HCEC 1CT (cell line): ENCODE measurements at places on chromosomes 6 and 20.

- DNase-seq = peak; percentile 4
Observed at GRCh38 chr6:21590346-21590745, 3.2 kb upstream of the SOX4 start.

DNA sequence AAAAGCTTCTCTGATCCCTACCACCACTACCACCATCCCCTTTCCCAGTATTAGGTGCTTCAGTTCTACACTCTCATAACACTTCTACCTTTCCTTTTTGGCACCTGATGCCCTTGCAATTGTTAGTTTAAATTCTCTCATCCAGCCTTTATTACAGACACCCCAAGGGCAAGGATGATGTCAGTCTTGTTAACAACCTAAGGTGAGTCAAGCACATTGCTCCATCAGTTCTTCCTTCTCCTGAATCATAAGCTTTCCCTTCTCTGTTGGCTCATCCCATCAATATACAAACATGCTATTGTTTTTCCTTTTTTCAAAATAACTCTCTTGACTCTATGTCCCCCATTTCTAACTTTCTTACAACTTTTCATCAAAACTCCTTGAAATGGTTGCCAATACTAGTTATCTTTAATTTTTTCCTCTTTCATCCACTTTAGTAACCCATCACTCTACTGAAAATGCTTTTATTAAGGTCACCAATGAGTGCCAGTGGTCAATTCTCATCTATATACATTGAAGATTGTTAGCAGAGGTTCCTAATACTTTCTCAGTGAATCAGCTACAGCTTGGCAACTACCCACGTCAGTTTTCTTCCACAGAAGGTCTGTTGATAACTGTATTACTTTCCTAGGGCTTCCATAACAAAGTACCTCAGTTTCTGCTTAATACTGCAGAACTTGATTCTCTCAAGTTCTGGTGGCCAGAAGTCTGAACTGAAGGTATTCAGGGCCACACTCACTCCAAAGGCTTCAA is 97.1 kb upstream of the FLRT3 start:
- peak; percentile 55 for DNase-seq

DNA sequence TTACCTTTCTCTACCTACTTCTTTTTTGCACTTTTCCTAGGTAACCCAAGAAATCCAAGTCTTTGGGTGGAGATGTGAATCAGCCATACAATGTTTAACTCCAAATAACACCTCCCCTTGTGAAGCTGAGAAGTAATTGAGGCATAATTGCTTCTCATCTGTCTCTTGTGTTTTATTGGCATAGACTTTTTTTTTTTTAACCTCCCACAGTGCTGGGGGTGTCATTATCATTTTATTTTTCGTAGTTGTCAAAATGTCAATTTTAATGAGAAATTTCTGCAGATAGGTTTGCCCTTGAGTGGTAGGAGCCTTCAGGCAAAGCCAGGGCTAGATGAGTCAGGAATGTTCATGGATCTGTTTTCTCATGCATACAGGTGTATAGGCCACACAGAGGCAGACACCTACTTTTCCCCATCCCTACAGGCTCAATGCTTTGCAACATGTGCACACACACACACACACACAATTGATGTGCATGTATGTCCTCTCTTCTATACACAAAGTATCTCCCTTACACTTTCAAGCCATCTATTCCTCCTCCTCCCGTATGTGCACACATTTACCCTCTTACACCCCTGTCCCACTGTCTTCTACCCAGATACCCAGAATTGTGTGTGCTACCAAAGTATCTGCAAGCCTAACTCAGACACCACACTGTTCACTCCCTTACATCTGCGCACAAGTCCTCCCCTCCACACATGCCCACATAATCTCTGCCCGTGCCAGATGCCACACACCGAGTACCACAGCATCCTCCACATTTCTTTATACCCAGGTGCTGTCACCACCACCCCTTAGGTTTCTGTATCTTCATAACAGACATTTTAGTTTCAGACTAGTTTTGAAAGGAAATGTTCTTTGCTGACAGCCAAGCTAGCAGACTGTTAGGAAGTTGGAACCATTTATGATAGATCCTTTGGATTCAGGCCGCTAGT is 22.0 kb downstream of the RALY start:
- no peak for DNase-seq

DNA sequence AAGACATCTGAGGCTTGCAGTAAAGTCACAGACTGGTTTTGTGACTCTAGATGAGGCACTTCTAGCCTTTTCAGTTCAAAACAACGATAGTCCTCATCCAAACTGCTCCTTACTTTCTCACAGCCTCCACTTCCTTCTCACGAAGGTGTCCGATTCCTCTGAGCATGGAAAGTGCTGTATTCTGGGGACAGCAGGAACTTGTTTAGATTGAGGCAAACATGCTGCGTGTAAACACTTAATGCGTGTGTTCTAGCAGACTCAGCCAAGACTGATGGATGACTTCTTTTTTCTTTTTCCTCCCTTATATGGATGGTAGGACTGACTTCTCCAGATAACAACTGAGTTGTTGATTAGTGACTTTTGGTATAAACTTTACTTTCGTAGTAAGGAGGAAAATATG is 80.2 kb upstream of the PRDM1 start:
- no peak for DNase-seq

DNA sequence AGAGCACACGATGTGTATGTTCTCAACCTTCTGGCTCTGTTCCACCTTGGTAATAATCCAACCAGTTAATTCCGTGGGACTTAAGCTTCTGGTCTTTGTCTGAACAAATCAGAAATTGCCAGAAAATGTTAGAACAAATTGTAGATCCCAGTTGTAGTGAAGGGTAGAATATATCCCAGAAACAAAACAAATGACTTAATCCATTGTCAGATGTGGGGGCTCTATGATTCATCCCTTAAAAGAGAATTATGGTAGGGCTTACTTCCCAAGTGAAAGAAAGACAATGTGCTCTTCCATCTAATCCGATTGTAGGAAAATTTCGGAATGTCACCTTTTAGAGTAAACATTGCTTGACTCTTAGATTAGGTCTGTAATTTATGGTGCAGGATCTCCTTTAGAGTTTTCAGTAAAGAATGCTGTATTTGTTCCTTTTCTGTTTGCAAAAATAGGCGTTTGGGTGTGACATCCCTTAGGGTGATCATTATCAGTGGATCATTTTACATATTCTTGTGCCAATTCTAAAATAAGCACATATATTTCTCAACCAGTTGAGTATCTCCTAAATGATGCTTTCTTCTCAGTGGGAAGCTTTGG is 234.5 kb upstream of the ZNF217 start:
- peak; percentile 98 for DNase-seq

DNA sequence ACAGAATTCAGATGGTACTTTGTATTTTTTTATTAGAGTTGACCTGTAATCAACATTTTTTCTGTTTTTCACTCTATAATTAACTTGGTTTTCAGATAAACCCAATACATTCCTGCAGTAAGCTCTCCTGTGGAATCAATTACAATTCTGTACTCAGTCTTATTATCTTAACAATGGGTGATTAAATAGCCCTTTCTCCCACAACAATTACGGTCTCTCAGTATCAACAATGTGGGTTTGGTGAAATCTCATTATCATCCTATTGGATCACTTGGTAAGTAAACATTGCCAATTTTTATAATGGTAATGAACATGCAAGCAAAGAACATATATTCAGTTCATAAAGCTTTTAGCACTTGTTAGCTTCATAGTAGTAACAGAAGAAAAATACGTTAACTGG is 438.9 kb upstream of the EPHA7 start:
- no peak for DNase-seq

DNA sequence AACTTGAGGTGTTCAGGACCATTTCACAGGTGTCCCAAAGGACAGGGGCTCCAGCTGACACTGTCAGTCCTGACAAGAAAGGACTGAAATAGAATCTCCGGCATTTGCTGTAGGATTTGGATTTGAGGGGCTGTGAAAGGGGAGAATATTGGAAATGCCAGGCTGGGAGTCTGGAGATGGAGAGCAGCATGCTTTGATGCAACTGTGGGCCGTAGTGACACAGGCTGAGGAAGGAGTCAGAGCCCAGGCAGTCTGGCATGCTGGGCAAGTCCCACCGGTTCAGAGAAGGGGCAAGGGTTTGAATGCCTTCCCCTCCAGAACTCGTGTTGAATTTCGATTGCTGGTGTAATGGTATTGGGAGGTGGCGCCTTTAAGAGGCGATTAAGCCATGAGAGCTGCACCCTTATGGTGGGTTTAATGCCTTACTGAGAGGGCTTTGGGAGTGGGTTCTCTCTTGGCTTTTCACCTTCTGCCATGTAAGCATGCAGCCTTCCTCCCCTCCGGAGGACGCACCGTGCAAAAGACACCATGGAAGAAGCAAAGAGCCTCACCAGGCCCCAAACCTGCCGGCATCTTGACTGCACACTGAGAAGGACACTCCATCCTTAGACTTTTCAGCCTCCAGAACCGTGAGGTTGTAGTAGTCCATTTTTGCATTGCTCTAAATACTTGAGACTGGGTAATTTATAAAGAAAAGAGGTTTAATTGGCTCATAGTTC is 9.4 kb upstream of the PYGB start:
- DNase-seq = peak; percentile 33

GRCh38 chr6:80508885-80509630 is 402.6 kb downstream of the BCKDHB start:
- DNase-seq = peak; percentile 58

GRCh38 chr20:62805711-62806382 is 1.2 kb downstream of the OGFR start:
- peak; percentile 41 for DNase-seq

- DNase-seq = no peak
Observed at GRCh38 chr20:40641202-40641601, 47.8 kb downstream of the MAFB start.

DNA sequence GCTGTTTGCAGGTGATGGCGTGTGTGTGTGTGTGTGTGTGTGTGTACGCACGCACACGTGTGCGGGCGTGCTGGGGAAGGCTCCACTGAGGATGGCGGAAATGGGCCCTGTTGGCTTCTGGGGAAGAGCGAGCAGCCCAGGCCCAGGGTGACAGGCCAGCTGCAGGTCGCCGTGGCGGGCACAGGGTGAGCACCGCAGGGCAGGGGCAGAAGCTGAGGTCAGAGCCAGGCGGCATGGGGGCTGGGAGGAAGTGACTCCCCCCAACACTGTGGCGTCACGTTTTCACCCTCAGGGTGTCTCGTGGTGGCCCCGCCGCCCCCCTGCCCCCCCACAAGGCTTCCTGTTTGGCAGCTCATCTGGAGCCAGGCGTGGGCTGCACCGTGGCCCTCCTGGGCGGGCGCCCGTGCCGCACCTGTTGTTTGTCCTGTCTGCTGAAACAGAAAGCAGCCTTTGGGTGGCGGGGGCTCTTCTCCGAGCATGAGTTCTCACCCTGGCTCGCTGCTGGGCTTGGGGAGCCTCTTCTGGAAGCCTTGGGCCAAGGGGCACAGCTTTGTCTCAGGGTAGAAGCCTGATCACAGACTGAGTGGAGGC is 7.1 kb downstream of the RBM38 start:
- no peak for DNase-seq

DNA sequence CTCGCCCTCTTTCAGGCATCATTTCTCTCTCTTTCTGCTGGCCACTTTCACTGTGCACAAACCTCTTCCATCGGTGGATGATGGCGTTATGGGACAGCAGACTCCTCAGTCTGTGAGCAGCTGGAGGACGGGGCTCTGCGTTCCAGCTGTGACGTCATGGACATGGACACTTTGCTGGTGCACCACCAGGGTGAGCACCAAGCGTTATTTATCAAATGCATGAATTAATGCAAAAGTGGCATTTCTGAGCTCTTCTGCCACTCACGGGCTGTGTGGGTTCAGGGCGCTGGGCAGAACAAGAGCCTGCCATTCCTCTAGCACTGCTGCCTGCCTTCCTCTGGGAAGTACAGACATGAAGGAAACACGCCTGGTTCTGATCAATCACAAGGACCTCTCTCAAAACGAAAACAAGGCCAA is 82.9 kb upstream of the MPC1 start:
- peak; percentile 56 for DNase-seq

DNA sequence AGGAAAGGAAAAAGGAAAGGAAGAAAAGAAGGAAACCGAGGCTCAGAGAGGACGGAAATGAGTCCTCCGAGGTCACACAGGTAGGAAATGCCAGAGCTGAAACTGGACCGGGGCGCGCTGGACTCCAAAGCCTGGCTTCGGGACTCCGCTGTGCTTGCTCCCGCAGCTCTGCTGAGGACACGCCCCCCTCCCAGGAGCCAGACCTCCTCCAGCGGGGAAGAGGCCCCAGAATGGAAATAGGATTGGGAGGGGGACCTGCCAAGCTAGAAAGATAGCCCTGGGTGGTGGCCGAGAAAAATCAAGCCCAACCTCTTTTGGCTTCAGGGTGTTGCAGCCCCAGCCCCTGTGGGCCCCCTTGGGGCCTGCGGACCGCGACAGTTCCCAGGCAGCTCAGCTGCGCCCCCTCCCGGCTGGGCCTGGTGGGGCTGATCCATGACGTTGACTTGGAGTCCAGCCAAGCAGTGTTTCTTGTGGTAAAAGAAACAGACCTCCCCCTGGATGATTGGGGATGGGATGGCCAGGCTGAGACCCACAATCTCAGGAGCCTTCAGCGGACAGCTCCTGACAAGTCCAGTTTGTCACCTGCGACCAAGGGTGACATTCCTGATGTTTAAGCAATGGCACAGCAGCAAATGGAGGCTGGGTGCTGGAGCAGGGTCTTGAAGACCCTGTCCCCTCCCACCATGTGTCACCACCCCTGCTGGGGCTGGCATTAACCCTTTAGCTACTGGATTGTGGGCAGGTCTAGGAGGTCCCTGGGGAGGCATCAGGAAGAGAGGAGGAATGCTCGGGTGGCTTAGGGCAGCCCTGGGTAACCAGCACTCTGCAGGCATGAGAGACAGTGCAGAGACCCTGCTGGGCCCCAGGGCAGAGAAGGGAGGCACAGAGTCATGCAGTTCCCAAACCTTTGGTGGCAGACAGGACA is 55.4 kb downstream of the RIPOR3 start:
- peak; percentile 24 for DNase-seq
